Midbrain (tissue), 1 donor: ENCODE measurements at places on chromosomes 7 and 10.

DNA sequence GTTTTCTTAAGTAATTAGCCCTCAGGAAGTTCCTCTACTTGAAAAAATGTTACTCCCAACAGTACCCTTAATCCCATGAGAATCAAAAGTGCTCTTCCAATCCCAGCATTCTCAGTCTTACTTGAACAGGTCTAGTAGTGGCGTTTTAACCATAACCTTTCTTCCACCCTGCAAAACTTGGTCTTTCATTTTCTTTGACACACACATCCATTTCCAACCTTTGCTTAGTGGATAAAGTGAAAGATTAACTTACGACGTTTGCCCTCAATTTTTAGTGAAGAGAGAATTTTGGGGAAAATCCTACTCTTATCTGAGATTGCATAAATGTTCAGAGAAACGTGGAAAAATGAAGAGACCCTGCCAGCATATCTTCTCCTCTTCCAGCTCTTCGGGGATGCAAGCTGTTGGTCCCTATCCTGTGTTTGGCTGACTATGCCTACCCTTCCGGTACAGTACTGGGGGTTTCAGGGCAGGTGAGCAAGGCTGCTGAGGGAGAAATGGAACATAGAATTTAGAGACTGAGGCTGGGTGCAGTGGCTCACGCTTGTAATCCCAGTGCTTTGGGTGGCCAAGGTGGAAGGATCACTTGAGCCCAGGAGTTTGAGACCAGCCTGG, 18.8 kb downstream of the WBP1L start:
- no peak for DNase-seq

DNA sequence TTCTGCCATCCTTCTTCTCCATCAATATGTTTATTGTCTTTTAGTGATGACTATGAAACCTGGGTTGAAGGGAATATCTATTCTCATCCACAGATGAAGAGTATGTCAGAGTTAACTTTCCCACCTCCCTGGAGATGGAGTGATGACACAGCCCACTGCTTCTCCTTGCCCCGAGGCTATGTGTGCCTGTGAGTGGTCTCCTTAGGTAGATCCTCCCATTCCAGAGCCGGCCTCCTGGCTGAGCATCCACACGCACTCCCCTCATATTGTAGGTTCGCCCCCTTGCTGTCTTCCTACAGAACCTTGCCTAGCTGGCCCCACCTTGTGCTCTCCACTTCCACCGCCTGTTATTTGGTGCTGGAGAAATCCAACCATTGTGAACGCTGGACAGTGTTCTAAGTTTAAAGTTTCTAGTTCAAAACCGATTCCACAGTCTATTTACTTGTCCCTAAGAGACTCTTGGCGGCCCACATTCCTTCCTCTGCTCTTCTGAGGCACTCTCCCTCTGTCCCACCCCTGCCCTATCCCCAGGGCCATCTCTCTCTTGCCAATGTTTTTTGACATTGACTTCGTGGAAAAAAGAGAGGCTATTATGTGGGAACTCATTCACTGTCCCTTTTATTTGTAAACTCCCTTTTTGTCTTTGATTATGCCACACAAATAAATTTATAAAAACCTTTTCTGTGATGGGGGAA, 168.0 kb downstream of the ZNF438 start:
- no peak for DNase-seq

DNA sequence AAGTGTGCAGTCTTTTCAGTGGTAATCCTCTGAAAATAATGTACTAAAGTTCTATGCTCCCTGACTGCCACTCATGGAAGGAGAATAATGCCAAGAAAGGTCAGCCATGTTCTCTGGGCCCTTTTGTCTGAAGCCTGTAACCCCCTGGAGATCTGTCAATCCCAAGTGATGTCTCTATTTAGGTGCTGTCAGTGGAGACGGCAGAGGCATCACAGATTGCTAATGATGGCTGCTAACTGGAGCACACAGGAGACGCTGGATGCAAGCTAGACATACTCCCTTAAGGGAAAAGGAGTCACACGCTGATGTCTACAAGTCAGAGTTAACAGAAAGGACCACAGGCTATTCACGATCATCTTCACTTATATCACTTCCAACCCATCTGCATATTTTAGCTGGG, 118.8 kb downstream of the RSU1 start:
- no peak for DNase-seq

DNA sequence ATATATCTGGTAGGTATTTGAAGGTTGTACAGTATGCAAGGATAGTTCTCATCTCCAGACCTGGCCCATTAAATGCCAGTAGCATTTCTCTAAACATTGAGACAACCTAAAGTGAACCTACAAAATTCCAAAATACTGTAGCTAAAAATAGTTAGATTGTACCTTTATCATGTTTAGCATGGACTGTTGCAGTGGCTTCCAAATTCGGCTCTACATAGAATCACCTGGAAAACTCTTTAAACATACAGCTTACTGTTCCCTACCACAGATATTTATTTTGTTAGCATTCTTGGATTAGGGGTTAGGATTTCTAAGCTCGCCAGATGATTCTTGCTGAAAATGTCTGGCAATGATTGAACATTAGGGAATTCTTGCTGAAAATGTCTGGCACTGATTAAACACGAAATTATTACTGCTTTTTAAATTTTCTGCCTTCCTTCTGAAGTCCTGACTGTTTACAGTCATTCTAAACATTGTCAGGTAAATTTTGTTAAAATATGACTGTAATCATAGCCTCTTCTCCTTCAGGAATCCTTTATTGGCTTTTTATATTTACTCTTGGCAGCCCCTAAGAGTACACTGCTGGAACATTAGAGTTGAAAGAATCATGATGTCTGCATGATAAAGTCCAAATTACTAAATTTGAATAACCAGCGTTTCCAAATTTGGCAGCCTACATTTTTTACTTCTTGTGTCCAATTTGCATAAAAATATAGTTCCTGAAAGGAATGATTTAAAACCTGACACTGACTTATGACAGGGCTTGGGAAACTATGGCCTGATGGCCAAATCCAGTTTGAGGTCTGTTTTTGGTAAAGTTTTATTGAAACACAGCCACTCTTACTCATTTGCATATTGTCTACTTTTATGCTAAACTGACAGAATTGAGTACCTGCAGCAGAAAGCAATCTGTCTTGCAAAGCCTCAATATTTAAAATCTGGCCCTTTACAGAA, 40.3 kb downstream of the SHOC2 start:
- DNase-seq = no peak

DNA sequence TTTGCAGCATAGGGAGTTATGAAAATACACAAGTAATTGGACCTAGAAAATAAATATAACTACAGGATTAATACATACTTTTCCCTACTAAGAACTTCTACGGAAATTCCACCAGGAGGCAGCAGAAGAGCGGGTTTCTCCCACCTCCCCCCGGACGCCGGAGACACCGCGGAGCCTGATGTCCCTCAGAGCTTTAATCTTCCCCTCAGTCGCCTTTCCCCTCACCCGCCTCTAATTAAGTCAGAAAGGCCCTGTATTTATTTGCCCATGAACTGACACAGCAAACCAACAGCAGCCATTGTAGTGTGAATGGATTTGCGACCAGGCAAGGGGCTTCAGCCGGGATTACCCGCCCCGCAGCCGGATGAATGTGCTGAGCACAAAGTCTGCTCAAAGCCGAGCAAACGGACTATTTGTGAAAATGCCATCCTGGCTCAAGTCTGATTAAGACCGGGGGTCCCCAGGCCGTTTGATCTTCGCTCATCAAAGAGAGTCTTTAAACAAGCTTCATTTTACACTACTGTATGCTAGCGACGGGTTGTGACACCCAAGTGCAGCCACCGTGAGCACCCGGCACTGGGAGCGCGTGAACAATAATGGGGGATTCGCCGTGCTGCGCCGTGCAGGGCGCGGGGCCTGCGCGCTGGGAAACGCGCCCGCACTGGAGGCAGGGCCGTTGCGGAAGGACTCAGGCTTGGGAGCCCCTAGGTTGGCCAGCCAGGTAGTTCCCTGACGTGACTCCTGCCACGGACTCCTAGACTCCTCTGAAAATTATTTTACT, 5.6 kb upstream of the DKK1 start:
- DNase-seq = peak; percentile 79

DNA sequence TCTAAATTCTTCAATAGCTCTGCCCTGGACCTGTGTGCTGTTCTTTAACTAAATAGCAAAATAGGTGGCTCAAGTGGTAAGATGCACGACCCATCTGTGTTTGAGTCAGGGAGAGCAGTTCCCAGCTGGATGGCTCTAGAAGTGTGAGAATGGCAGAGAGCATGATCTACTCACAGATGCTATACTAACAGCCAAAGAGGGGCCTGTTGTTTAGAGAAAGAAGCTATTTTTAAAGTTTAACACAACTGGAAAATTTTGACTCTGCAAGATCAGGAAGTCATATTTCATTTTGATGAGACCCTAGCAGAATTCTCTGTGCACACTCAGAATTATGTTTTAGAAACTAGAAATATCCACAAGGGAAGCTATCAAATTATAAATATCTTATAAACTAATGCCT, 87.4 kb upstream of the PIP4K2A start:
- no peak for DNase-seq

DNA sequence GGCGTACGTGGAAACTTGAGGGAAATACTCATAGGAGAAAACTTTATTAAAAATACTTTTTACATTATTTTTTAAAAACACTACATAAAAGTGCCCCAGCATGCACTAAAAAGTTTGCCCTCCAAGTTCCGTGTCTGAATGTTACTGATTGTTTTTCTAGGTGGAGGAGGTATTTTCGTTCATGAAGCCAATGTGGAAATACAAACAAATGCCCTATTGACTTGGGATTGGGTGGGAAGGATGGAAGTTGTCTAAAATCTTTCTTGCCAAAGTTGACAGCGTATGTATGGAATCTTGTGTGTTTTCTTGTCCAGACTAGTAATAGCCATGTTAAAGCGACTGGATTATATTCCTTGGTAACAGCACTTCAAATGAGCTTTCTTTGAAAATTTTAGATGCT, 1.2 kb downstream of the PROSER2 start:
- no peak for DNase-seq

DNA sequence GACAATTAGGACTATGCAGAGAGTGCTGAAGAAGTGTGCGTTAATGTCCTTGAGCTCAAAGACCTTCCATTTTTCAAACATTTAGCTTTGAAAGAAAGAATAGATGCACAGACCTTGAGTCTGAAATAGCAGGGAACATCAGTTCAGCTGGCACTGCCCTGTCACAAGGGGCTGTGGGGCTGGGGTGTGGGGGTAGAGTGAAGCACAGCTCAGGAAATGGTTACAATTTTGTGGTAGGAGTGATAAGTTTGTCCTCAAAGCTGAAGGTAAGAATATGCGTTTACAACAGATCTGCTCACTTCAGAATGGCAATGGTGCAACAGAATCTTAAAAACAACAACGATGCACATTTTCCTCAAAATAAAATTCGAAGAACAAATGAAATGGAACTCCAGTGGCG, 33.6 kb downstream of the SMKR1 start:
- DNase-seq = no peak

- DNase-seq = peak; percentile 79
Measured at GRCh38 chr7:20329389-20330238, 1.1 kb upstream of the ITGB8 start.

DNA sequence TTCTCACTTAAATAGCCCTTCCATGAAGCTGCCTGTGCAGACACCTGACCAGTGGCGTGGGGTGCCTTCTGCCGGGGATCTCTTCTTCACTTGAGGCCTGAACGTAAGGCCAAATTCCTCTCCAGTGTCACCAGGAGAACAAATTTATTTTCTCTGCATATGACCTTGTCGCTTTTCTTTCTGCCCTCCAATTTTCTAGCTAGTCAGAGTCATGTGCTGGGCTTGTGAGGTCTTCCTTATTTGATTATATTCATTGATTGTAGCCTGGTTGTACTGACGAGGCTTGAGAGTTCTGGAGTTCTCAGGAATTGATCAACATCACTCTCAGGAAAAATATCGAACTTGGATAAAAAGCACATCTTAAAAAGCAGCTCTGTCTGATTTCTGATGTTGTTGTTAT, 255.7 kb downstream of the BUB3 start:
- no peak for DNase-seq

DNA sequence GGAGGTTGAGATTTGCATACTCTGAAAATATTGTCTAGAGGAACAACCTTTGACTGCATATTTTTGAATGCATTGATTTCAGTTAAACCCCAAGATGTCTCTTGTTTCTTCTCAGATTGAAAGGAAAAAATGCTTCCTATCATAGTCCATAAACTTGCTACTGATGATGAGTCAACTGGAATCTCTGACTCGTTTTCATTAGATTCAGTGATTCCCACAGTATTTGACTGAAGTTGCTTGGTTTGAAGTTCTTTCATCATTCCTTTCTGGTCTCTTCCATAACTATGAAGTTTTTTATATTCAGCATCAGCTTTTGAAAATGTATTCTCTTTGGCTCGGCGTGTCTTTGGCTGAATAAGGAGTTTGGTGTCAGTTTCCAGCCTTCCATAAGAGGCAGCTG, 10.7 kb downstream of the PEX1 start:
- no peak for DNase-seq

DNA sequence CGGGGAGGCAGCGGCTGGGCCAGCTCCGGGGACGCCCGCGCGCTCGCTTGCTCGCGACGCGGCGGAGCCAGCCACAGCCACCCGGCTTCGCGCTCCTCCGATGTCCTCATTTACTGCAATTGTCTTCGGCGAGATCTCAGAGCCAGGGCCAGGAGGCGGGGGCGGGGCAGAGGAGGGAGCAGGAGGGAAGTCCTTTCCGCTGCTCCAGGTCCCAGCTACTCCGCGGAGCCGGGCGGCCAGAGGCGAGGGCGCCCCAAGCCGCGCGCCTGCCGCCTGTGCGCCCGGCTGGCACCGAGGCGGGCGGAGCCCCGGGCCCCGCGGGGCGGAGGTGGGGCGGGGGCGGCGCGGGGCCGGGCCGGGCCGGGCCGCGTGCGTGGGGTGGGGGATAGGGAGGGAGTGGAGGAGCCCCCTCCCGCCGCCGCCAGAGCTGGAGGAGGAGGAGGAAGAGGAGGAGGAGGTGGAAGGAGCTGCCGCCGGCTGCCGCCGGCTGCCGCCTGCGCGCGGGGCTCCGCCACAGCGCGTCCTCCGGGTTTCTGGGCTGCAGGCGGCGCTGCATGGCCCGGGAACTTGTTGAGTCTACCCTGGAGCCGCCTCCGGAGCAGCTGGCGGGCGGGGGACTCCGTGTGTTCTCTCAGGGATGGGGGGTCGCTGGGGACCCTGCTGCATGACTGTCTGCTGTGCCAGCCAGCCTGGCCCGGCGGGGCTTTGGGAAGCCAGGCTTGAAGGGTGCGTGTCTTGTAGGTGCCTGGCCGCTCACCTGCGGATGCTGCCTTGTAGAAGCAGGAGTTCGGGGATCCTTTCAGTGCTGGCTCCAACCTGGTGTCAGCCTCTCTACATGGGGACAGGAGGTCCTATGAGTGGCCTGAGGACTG, at the start of gene INSYN2A:
Gene INSYN2A, minus strand, starts transcription at position 310 of the 872 bp plus-strand sequence. CDS start 20,196 bp downstream, outside the sequence.
- DNase-seq = peak; percentile 73

- DNase-seq = peak; percentile 49
Measured at GRCh38 chr10:35127289-35127891, 744 bp downstream of the CREM start.

- DNase-seq = no peak
Measured at GRCh38 chr10:27569946-27570345, 65.8 kb downstream of the RAB18 start.

- no peak for DNase-seq
Measured at GRCh38 chr10:71821909-71822763, 28.9 kb downstream of the PSAP start.
